ENCODE measurements at places on chromosomes 5 and 9. TPM values are rescaled to one million over a fixed set of nuclear protein-coding genes. Genes with fewer than 3 reads are reported as not detected.

The HTR1A gene
- not detected for total RNA-seq

GRCh38 chr5:145945620-145946111 lies 9.3 kb downstream of the SH3RF2 start:
- DNase-seq = no peak

The WWC1 gene
- total RNA-seq = 6.2 TPM

DNA sequence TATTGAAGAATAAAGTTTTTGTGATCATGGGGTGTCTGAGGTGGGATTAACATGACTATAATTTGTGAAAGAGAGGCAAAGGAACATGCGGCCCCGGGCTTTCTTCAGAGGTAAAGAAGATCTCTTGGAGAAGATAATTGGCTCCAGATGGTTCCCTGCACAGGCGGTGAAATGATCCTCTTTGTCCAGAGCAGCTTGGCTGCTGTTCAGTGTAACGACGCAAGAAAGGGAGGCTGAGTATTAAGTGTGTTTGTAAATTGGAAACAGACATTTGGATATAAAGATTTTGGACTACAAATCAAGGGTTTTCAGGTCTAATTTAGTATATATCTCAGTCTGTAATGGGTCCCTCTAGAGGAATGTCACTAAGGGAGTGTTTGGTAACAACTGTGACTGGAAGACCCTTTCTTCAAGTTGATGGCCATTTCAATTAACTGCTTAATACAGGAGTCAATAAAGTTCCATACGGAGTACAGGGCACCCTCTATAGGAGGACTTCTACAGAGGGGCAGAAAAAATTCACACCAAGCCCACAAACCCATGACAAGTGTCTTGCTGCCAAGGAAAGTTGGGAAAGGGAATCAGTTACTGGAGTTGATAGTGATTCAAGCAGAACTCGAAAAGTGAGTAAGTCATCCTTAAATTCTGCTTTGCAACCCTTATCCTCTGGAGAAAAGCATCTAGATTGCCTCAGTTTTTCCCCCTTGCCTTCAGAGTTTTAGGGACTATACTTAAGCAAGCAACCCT lies 4.1 kb downstream of the EQTN start:
- DNase-seq = no peak

All from left cardiac atrium (tissue), 4 donors.